Right renal pelvis (tissue), 4 donors: ENCODE measurements at places on chromosomes 5 and 9. TPM values are rescaled to one million over a fixed set of nuclear protein-coding genes. Genes with fewer than 3 reads are reported as not detected.

The HK3 gene
- 0.60 TPM for polyA plus RNA-seq

GRCh38 chr5:170923910-170924620 is 62.2 kb downstream of the RANBP17 start:
- DNase-seq, result no peak

The PHYHD1 gene
- 59.6 TPM for polyA plus RNA-seq

DNA sequence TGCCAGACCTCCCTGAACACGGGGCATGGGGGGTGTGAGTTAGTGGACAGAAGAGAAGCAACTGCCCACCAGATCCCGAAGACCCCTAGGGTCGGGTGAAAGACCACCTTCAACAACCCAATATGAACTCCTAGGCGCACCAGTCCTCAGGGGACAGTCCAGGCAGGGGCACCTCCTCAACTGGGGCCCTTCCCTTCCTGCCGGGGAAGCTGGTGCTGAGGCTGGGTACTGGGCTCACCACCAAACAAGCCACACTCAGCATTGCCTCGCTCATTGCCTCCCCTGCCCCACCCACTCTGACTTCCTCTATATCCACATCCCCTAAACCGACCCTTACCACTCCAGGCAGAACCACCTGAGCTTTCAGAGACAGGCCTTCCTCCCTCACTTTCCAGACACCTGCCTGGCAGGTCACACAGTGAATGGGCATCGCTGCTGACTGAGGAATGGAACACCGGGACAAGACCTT is 42.5 kb downstream of the SEMA4D start:
- no peak for DNase-seq

- no peak for DNase-seq
These were observed 118.2 kb downstream of the KLHL3 start for GRCh38 chr5:137617528-137618205.

- DNase-seq, result no peak
These were observed 18.9 kb downstream of the RPS23 start for GRCh38 chr5:82259172-82259800.

The SPINK6 gene
- polyA plus RNA-seq, result not detected

The ELAVL2 gene
- polyA plus RNA-seq, result 3.6 TPM

DNA sequence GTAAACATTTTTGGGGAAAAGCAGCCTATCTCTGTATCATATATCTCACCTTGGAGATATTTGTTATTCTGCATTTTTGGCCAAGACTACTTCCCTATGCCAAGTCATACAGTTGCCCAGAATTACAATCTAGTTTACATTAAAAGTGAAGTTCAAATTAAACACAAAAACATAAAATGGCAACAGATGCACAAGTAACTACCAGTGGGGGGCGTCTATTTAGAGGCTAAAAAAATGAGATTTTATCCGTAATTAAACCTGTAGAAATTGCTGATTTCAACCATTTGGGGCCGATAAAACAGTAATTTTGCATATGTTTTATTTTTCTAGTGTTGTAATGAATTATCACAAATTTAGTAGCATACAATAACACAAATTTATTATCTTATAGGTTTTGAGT is 787.1 kb upstream of the CHD1 start:
- DNase-seq, result no peak

GRCh38 chr9:114570742-114571141 is 16.8 kb upstream of the ATP6V1G1 start:
- DNase-seq, result no peak

DNA sequence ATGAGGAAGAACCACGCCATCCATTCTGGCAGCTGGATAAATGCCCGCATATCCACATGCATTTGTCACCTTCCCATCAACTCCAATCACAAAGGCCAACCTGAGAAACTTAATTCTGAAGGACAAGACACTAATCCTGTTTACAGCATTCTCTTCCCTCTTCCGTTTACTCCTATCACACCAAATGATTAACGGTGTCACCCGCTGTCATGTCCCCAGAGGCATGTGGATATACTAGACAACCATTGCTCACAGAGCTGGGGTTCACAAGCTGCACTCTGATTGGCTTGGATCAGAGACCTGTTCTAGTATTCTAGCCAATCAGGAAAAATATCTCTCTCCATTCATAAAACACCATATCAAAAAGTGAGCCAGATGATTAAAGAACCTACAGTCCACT is 3.6 kb downstream of the MACROH2A1 start:
- DNase-seq, result no peak

DNA sequence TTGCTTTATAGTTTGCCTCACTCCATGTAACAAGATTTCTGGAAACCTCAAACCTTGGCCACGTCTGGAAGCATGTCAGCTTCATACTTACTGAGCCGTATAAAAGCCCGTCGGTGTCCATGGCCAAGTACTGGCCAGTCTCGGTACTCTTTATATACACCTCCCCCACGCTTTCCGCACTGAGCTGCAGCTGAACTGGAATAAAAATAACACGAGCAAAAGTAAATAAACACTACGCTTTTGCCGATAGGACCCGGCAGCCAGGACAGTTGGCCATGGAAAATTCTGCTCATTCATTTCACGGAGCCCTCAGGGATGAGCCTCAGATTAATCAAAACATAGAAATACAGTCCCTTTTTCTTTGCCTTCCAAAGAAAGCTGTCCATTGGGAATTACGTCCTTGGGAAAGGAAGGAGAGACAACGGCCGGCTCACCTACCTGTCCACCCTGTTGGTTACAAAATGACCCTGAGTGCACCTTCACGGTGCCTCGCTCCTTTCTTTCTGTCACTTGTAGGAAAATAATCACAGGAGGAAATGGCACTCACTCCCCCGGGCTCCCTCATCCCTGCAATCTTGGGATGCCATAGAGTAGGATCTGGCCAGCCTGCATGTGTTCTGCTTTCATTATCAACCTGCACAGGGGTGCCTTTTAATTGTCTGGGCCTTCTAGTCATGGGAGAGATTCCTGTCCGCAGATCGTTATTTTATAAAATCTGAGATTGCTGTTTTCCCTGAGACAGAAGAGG is 85.1 kb downstream of the FGF1 start:
- DNase-seq, result no peak

GRCh38 chr5:158292981-158293380 is 434.0 kb upstream of the CLINT1 start:
- no peak for DNase-seq

DNA sequence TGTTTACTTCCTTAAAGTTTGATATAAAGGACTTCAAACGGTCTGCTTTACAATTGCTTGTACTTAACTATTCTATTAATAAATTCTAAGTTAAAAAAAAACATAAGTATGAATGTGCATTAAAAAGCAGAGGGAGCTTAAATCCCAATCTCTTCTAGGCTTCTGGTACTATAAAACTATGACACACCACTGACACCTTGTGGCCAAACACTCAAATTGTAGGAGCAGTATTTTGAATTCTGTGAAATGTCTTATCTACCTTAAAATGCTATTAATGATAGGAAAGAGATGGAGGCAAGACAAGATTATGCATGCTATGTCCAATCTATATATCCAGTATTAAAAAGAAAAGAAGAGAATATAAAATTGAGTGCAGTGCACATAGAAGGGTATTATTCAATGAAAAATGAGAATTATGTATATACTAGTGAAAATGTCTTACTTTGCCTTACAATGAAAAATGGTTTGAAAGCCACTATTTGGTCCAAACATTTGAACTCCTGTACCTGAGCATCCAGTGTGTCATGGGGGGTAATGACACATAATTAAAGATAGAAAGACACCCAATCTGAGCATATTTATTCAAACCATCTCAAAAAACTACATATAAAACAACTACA is 87.6 kb downstream of the ERP44 start:
- peak; percentile 10 for DNase-seq

GRCh38 chr5:178305801-178306200 is 73.2 kb upstream of the PHYKPL start:
- DNase-seq, result no peak

GRCh38 chr9:125238127-125238914 is 2.8 kb downstream of the HSPA5 start:
- no peak for DNase-seq

The CDX1 gene
- polyA plus RNA-seq, result 1.0 TPM

GRCh38 chr5:110836851-110837250 is 98.0 kb downstream of the SLC25A46 start:
- DNase-seq, result no peak

- no peak for DNase-seq
These were observed 14.7 kb upstream of the MLANA start for GRCh38 chr9:5876026-5876425.

- DNase-seq, result no peak
These were observed 210.4 kb upstream of the RFX3 start for GRCh38 chr9:3736161-3736560.

- DNase-seq, result no peak
These were observed 56.2 kb downstream of the CNTLN start for GRCh38 chr9:17191082-17191481.

GRCh38 chr5:96253140-96253539 is 179.9 kb downstream of the PCSK1 start:
- DNase-seq, result no peak

- no peak for DNase-seq
These were observed 131.5 kb downstream of the MTX3 start for GRCh38 chr5:79859588-79859987.

DNA sequence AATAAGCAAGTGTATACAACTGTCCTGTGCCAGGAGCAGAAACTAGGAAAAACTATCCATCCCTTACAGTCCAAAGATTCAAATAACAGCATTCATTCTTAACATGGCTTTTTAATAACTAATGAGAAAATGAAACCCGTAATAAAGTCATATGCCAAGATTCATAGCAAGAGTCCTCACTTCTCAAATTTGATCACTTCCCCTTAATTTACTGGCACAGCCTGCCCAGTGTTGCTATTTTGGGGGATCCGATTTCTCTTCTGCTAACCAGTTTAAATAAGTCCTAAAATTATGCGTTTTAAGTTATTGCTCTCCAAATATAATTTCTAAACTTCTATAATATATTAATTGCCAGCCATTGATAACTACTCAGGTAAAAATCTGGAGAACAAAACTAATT is 177.0 kb upstream of the PTGER4 start:
- DNase-seq, result no peak

The FCN2 gene
- 0.45 TPM for polyA plus RNA-seq

DNA sequence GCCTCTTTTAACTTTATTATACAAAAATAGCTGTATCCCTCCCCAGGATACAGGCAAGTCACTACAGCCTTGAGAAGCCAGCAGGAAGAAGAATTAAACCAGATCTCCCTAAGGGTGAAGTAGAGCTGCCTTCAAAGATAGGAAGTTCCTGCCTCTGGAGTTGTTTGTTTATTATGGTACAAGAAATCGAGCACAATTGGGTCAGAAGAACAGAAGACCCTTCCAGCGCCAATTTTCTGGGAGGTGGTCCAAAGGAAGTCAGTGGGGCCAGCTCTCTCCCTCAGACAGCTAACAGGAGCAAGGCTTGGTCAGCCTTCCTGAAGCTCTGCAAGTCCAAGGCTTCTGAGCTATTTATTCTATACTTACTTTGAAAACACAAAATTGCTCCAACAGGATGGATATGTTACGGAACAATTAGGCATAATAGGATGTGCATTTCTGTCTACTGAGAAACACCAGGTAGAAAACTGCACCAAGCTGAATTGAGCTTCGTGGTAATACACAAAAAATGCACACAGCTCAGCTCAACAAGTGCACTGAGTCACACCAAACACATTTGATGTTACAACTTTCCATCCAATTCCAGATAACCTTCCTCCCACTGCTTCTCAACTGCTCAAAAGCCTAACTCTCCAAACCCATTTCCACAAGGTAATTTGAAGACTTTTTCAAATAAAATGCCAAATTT is 16.0 kb downstream of the SERINC5 start:
- DNase-seq, result no peak

DNA sequence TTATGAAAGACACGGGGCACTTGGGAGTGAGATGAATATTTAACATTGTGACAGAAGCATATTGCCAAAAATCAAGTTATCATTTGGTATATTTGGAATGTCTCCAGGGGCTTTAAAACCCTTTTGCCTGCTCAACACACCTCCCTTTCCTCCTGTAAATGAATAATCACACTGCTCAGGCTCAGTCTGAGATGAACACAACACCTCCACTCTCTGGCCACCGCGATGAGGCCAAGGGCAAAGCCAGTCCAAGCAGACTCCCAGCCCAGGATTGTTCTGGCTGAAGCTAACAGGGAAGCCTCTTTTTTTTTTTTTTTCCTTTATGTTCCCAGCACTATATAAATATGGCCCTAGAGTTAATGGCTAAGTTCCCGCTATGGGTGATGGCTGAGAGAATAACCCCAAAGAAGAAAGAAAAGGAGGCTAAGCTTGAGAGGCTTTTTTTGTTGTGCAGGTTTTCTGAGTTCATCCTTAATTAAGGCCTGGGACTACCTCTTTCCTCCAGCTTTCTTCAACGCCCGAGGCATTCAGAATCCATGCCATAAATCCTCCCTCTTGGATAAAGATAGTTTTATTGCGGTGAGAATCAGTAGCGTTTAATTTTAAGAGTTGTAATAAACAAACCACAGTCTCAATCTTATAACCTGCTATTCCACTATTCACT is 10.5 kb upstream of the ERAP1 start:
- DNase-seq, result no peak

DNA sequence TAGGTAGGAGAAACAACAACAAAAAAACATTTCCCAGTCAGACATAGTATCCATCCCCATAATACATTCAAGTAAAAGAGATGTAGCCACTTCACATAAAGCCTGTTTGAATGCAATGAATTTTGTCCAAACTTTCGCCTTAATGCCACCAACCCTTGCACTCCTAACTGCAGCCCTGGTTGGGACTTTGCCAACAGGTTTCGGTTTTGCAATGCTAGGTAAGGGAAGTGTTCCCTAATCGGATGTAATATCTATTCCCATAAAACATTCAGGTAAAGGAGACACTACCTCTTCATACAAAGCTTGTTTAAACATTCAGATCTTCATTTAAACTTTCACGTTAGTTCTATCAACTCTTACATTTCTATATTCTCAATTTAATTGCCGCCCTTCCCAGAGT is 336.1 kb downstream of the DRD1 start:
- DNase-seq, result no peak

The SPATA31C1 gene
- polyA plus RNA-seq, result 0.84 TPM

DNA sequence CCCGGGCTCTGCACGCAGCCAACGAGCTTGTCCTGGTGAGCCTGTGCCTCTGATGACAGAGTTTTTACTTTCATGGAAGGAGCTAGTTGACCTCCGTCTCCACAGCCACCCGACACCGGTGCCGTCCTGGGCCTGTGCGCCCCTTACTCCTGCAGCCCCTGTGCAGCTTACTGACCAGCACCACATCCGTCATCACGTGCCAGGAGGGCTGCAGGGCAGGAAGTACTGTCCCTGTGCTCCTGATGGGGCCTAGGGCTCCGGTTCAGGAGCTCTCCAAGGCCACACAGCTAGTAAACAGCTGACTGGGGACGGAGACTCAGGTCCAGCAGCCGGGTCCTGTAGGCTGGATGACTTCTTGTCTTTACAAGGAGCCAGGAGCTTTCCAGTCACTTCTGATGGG is 10.2 kb downstream of the STKLD1 start:
- DNase-seq, result no peak
